ENCODE measurements at places on chromosomes 7 and 10.

DNA sequence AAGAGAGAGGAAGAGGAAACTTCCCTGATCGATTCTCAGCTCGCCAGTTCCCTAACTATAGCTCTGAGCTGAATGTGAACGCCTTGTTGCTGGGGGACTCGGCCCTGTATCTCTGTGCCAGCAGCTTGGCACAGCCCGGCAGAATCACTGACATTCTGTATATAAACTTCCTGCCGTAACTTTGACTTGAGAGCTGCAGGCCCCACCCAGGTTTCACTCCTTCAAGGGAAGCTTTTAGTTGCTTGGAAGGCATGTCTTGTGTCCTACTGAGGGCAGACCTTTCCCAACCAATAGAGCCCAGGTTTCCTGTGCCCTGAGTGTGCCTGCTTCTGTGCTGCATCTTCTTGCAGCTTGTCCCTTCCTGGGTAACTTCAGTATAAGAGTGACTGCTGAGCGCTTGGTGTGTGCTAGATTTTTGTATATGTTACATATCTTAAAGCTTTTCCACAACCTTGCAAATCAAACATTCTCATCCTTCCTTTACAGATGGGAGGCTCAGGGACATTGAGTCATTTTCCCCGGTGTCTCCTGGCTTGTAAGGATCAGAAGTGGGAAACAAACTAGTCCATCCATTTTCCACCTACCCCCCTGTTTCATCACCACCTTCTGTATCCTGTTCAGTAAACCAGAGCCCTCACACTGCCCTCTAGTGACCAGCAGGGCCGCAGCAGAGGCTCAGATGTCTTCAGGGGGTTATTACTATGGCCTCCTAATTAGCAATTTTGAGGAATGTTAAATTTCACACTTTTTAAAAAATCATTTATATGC is 225.2 kb upstream of the PRSS58 start:
- no peak for DNase-seq

DNA sequence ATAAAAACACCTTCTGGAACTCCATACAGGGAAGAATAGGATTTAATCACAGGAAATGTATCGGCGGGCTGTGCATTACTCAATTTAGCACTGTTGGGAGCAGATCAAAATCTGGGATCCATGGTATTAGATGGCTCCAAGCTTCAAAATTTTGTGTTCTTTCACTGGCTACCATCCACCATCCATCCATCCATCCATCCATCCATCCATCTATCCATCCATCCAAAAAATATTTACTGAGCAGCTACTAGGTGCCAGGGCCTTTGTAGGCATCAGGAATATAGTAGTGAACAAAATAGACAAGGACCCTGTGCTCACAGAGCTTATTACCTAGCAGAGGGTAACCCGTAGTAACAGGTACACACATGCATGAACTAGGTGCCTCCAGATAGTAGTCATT is 280.2 kb downstream of the CCDC3 start:
- DNase-seq = no peak

DNA sequence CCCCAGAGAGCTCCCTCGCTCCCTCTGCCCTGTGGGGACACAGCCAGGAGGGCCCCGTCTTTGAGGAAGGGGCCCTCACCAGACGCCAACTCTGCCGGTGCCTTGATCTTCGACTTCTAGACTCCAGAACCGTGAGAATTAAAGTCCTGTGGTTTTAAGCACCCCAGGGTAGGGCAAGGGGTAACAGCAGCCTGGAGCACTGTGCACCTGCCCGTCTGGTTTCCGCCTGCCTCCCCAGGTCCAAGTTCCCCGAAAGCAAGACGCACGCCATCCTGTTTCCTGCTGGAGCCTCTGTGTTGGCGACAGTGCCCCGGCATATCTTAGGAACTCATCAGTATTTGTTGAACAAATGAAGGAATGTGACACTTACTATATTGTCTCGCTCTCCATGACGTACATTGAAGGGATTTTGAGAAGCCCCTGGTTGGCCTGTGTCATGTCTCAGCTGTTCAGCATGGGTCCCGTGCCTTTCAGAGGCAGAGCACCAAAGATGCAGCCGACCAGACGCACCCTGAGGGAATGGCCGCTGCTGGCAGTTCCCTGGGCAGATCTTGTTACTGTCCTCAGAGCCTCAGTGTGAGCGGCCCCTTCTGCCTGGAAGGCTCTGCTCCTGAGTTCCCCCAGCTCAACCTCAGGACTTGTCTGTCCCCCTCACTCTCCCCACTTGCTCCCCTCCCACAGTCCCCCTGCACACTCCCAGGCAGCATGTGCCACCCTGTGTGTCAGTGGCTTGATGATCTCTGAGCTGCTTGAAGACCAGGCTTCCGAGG is 226.2 kb downstream of the TCERG1L start:
- DNase-seq = no peak

GRCh38 chr7:36191292-36191920 is 38.4 kb downstream of the EEPD1 start:
- DNase-seq = no peak

- DNase-seq = no peak
Measured at GRCh38 chr10:78512205-78512550, 478.5 kb downstream of the RPS24 start.

GRCh38 chr7:25384788-25385505 is 156.7 kb upstream of the NPVF start:
- DNase-seq = no peak

GRCh38 chr10:73529089-73529832 is 33.4 kb upstream of the PPP3CB start:
- peak; percentile 26 for DNase-seq

- DNase-seq = no peak
Measured at GRCh38 chr10:104641937-104642657, 1.0 kb downstream of the SORCS3 start.

DNA sequence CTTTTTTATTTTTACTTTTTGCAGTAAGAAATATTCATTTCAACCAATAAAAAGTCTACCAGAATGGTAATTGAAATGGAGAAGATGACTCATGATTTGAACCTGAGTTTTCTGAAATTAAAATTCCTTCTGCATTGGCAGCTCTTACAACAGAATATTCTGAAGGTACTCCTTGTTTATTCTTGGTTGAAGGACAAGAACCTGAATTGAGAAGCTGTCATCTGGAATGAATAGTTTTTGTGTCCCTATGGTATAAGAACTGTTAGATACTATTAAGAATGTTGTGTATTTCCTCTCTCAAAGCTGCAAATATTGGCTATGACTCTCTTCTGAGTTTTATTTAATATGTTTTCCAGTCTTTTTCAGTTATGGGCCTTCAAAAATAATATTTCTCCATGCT is 56.1 kb downstream of the CDK1 start:
- DNase-seq = no peak

DNA sequence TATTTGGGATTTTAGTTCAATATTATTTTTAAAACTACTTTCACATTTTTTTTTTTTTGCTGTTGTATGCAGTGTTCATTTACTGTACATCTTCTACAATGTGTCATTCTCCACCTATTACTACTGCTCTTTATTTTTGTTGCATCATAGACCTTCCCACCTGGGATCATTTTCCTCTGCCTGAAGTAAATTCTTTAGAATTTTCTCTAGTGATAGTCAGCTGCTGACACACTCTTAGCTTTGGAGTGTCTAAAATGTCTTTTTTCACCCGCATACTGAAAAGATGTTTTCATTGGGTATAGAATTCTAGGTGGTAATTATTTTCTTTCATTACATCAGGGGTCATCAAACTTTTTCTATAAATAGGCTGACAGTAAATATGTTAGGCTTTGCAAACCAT is 30.5 kb downstream of the CFAP43 start:
- no peak for DNase-seq

- DNase-seq = no peak
Measured at GRCh38 chr7:2545746-2546425, 9.4 kb downstream of the BRAT1 start.

DNA sequence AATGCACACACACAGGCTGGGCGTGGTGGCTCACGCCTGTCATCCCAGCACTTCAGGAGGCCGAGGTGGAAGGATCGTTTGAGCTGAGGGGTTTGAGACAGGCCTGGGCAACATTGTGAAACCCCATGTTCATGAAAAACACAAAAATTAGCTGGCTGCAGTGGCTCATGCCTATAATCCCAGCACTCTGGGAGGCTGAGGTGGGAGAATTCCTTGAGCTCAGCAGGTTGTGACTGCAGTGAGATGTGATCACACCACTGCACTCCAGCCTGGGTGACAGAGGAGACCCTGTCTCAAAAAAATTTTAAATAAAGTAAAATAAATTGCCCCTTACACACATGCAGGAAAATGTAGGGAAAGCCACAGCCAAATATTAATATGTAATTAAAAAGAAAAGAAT is 44.1 kb downstream of the RNF32 start:
- DNase-seq = no peak

GRCh38 chr7:40447345-40447744 is 312.5 kb downstream of the SUGCT start:
- no peak for DNase-seq

- DNase-seq = no peak
Measured at GRCh38 chr10:78545756-78546155, 512.1 kb downstream of the RPS24 start.

DNA sequence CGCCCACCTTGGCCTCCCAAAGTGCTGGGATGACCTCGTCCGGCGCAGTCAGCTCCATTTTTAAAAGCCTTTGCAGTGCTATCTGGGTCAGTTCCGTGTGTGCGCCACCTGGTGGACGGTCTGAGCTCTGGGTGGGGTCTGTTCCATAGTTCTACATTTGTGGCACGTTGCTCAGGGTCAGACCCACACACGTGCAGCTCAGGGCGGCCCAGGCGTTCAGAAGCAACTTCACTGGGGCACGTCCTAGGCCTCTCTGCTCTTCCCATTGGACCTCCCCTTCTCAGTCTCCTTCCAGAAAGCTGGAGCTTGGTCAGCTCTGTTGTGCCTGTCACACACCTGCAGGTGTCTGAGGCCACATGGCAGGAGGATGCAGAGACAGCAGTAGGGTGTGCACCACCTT is 137.9 kb downstream of the DNAJB6 start:
- DNase-seq = no peak

DNA sequence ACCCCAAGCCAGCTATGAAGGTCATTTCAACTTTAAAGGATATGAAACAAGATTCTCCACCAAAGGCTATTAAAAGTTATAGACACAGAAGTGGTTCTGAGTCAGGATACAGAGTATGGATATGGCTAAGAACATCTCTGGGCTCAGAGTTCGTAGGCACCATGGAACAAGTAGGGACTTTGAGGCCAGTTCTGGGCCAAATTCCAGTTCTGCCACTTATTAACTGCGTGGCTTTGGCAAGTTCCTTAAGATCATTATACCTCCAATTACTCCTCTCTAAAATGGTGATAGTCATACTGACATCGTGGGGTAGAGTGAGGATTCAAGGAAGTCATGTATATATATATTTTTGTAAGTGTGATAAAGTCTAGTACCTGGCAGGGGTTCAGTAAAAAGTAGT is 105.8 kb upstream of the NFE2L3 start:
- DNase-seq = no peak

GRCh38 chr7:17994079-17994850 is 33.4 kb downstream of the PRPS1L1 start:
- no peak for DNase-seq

GRCh38 chr10:59175538-59176240 is 754 bp upstream of the PHYHIPL start:
- DNase-seq = no peak

GRCh38 chr10:22067091-22067490 is 63.6 kb upstream of the DNAJC1 start:
- no peak for DNase-seq

- DNase-seq = no peak
Measured at GRCh38 chr10:80530816-80531215, 6.9 kb upstream of the SH2D4B start.

DNA sequence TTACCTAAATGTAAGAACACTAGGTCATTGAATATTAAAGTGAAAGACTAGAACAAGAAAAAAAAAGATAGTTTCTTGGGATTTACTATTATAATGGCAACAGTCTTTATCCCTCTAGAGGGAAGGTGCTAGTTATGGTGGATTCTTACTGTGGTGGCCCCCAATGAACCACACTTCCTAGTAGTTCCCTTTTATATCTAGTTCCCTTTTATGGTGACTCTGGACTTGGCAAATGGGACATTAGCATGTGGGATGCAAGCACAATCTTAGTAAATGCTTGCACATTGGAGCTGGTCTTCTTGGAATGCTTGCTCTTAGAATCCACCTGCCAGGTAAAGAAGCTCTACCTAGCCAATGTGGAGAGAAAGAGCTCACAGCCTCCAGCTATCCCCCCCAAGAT is 430.2 kb downstream of the LRMDA start:
- no peak for DNase-seq

- no peak for DNase-seq
Measured at GRCh38 chr7:30648744-30649540, 33.3 kb downstream of the CRHR2 start.

GRCh38 chr7:153452661-153453060 is 599.5 kb upstream of the DPP6 start:
- DNase-seq = no peak

GRCh38 chr7:73436031-73436929 is 2.7 kb downstream of the FZD9 start:
- DNase-seq = no peak

- no peak for DNase-seq
Measured at GRCh38 chr10:71532878-71533277, 136.2 kb downstream of the CDH23 start.

GRCh38 chr10:29657719-29658274 is 23.0 kb upstream of the SVIL start:
- DNase-seq = no peak

DNA sequence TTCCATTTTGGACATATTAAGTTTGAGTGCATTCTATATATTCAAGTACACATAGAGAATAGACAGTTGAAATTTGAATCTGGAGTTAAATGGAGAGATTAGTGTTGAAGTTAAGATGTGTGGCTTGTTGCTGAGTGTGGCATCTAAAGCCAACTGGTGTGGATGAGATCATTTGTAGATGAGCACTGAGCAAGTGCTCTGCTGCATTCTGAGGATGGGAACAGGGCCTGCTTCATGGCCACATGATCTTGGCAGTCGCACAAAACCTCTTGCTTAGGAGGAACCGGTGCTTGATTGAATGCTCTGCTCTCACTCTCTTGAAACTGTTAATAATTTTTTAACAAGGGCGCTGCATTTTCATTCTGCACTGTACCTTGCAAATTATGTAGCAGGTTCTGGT is 62.0 kb downstream of the EPDR1 start:
- no peak for DNase-seq

DNA sequence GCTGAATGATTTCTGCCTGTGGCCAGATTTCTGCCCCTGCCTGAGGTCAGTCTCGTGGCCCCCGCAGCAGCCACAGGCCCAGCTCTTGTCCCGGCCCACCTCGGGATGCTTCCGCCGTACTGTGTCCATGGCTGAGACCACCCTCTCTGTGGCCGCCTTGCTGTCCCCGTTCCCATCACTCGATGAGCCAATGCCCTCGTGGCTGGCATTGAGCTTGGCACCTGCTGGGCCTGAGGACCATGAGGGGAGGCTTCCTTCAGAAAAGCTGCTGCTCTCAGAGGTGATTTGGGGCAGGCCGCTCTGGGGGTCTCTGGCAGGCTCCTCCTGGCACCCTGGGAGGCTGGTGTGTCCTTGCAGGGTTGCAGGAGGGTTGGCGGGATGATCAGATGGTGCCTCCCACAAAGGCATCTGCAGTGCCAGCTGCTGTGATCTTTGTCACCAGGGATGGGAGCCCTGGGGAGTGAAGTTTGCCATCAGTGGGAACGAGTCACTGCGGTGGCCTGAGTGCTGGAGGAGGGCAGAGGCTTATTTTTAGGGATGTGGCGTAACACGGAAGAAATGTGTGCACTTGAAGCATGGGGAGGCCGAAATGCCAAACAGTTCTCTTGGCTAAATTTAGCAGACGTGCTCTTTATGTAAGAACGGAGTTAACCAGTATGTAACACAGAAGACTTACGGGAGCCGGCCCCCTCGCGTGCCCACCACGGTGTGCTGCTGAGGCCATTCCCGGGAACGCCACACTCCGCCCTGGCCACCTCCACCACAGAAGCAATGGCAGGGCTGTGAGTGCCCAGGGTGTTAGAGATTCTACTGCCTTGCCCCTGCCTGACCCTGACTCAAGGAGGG is 47.7 kb downstream of the VIPR2 start:
- no peak for DNase-seq
